ENCODE measurements at places on chromosomes 4 and X.
A peak's percentile ranks its signal among the peaks of the same experiment; 100 is the strongest.

DNA sequence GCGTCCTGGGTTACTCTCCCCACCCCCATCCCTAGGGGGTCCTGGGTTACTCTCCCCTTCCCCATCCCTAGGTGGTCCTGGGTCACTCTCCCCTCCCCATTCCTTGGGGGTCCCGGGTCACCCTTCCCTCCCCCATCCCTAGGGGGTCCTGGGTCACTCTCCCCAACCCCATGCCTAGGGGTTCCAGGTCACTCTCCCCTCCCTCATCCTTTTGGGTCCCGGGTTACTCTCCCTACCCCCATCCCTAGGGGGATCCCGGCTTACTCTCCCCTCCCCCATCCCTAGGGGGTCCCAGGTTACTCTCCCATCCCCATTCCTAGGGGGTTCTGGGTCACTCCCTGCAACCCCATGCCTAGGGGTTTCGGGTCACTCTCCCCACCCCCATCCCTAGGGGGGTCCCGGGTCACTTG lies 1.5 kb downstream of the ASMTL start:
- DNase-seq: no peak

DNA sequence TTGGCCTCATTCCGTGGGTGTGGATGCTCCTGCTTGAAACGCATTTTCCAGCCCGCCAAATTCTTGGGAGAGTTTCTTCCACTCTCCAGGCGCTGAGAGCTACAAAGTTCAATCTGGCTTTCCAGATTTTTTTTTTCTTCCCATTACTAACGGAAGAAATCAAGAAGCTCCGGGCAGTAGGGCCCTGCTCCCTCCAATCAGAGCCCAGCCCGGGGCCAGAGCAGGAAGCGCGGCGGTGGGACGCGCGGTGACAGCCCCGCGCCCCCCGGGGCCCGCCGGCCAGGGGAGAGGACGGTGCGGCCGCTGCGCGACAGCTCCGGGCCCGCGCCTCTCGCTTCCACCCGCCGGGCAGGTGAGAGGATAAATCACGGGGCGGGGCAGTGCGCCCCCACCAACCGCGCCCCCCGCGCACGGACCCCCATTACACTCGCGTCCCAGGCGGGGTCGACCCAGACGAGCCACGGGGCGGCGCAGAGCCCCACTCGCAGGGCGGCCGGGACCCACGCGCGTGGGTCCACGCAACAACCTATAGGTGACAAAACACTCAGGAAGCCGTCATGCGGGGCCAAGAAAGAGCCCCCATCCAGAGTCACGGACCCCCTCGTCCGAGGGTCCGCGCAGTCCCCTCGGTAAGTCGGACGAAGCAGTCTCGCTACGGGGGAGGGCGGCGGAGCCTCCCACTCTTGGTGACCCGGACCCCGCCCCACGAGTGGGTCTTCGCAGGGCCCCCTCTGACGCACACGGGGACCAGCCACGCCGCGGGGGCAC lies 868 bp downstream of the AFAP1 start:
- peak; percentile 9 for DNase-seq

DNA sequence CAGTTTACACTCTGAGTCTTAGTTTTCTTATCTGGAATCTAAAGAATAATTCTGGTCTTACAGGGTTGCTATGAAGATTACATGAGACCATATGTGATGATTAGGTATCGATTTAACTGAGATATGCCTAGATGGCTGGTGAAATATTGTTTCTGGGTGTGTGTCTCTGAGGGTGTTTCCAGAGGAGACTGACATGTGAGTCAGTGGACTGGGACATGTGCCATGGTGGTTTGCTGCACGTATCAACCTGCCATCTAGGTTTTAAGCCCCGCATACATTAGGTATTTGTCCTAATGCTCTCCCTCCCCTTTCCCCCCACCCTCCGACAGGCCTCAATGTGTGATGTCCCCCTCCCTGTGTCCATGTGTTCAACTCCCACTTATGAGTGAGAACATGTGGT lies 186.0 kb upstream of the CXorf66 start:
- no peak for DNase-seq

DNA sequence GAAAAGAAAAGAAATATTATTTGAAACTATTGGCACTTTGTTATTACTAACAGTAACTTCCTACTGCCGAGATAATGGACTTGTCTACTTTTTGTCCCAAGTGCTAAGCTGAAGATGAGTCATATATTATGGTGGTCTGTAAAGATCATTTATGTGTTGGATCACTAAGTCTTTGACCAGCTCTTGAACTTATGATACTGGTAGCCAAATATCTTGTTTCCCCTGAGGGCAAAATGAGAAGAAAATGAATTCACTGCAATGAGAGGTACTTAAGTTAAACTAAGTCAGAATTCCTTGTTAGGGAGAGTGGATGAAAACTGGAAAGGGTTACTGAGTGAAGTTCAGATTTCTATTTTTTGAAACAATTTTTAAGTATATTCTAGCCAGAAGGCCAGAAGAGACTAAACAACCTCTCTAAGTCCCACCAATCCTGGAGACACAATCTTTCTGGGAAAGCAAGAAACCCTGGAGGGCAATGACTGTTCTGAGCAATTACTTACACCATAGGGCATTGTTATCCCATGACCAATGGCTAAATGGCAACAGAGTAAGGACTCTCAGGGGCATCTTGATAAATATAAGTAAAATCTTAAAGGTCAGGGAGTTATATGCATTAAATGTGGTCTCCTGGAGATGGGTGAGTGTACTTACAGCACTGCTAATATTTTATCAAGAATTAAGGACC lies 287.7 kb downstream of the STIM2 start:
- DNase-seq: no peak

GRCh38 chrX:10769195-10769594 lies 148.8 kb upstream of the MID1 start:
- DNase-seq: no peak

DNA sequence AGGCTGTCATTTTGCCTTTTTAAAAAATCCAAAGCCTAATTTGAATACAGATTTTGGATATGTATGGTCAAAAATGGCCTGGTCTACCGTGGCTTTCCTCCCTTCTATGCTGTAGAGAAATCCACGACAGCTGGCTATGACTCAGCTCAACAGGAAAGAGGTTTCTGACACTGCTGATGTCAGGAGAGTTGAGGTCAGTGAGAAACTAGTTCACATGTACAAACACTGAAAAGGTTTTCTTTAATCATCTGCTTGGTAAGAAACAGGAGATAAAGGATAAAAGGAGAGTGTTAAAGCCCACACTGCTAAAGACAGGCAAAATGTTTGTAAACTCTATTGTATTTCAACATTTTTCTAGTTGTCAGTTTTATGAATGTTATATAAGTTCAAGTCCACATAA lies 113.9 kb downstream of the NYX start:
- peak; percentile 22 for DNase-seq

- DNase-seq: no peak
Observed at GRCh38 chr4:22607382-22607781, 85.4 kb upstream of the GBA3 start.
